Activated CD4-positive, alpha-beta T cell treated with anti-CD3 and anti-CD28 coated beads, Interleukin-10, Interleukin-2, amounts not matched to agents 100 ng/mL and 50 ng/mL, durations not matched to agents 16 hours and 8 hours (primary cell): ENCODE measurements at places on chromosomes 7 and 10.

GRCh38 chr10:77710759-77711682, 73.4 kb upstream of the KCNMA1 start:
- peak; percentile 84 for DNase-seq

- DNase-seq, result no peak
Observed at GRCh38 chr7:18513343-18513742, 17.8 kb downstream of the HDAC9 start.

- DNase-seq, result no peak
Observed at GRCh38 chr10:117546581-117547015, 4.1 kb downstream of the EMX2 start.

DNA sequence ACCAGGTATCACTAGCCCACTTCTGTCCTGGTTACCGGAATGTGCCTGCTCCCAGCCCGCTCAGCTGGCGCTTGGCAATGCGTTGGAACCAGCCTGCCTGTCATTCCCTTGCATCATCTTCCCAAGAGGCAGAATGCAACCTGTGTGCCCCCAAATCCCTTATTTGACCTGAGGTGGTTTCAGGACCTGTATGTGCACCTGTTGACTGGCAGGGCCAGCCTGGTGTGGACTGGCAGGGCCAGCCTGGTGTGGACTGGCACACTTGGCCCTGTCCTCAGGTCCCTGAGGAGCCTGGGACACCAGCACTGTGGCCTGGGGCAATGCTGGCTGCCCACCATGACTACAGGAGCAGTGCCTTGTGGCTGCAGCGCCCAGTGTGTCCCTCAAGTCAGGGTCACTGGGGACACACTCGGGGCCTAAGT, 38.2 kb downstream of the ZNF467 start:
- no peak for DNase-seq

DNA sequence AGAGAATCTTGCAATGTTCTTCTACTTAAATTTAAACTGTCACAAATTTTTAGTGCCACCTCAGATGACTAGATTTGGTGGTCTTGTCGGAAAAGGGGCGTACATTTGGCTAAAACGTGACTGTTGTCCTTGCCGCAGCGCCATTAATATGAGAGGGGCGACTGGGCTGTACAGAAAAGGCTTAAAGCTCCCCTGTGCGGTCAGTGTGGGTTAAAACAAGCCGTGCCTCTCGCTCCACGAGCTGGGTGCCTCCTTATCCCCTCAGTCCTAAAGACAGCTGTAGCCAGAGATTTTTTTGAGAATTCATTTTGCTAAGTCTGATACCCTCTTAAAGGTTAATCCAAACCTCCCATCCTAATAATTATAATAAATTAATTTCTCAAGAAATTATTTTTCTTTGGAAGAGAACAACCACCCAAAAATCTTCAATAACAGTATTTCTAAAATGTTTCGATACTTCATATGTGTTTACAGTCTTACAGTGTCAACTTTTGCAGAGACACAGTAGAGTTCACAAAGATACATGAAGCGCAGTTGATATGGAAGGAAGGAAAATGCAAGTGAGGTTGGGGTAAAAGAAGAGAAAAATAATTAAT, 68.6 kb downstream of the C7orf25 start:
- DNase-seq, result peak; percentile 27

- DNase-seq, result no peak
Observed at GRCh38 chr10:51367127-51367526, 292.8 kb downstream of the PRKG1 start.

DNA sequence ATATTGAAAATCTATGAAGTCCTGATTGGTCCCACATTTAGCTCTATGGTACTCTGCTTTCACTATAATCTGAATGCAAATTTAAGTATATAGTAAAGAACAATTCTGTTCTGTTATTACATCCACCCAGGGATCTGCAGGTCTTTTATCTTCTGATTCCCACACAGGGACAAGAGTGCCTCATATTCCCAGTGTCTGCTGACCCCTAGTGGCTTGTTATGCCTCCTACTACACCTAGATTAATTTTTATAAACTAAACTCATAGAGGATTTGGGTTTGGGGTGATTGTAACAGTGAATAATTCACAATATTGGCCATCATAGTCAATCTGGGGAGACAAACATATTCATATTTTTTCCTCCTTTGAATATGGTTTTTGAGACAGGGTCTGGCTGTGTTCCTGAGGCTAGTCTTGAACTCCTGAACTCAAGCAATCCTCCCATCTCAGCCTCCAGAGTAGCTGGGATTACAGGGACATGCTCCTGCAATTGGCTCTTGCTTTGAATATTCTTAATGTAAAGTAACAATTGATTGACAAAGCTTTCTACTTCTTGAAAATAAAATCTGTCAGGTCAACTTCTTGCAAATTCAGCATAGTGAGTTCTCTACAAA, 282.1 kb downstream of the KCND2 start:
- peak; percentile 42 for DNase-seq

DNA sequence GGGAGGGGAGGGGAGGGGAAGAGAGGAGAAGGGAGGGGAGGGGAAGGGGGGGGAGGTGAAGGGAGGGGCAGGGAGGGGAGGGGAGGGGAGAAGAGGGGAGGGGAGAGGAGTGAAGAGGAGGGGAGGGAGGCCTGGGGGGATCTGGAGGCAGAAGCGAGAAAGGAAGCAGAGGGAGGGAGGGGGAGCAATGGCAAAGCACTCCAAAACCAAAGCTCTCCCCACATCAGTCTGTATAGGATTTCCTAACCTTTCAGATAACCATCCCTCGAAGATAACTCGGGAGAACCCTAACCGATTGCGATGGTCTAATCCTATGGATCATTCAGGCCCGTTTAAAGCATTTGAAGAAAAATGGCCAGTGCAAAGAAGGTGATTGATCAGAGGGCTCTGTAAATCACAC, 19.0 kb downstream of the EBF3 start:
- DNase-seq, result no peak

- DNase-seq, result no peak
Observed at GRCh38 chr10:75505840-75506506, 74.5 kb downstream of the LRMDA start.

DNA sequence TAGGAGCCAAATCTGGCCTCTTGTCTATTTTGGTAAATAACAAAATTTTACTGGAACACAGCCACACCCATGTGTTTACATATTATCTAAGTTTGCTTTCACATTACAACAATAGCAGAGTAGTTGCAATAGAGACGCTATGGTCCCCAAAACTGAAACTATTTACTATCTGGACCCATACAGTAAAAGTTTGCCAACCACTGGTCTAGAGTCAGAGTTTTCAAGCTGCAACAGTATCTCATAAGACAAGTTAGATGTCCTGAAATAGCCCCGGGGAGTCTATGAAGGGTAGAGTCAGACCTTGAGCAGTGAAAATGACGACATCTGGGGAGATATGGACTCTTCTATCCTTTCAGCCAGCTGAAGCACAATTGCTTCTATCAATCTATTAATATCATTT, 74.2 kb downstream of the CTNNA3 start:
- no peak for DNase-seq

GRCh38 chr10:108852211-108852610, 1071.1 kb downstream of the XPNPEP1 start:
- DNase-seq, result no peak

DNA sequence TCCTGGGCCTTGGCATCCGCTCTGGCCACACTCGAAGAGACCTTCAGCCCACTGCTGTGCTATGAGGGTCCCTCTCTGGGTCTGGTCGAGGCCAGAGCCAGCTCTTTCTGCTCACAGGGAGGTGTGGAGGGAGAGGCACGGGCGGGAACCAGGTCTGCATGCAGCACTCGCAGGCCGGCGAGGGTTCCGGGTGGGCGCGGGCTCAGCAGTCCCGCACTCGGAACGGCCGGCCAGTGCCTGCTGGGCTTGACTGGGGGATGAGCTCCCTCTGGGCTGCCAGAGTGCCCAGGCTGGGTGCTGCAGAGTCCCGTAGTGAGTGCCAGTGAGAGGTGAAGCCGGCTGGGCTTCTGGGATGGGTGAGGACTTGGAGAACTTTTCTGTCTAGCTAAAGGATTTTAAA, 882.7 kb downstream of the XPNPEP1 start:
- DNase-seq, result no peak

GRCh38 chr7:38660427-38661099, 29.4 kb upstream of the AMPH start:
- peak; percentile 60 for DNase-seq

GRCh38 chr7:69295977-69296376, 302.3 kb upstream of the AUTS2 start:
- no peak for DNase-seq

DNA sequence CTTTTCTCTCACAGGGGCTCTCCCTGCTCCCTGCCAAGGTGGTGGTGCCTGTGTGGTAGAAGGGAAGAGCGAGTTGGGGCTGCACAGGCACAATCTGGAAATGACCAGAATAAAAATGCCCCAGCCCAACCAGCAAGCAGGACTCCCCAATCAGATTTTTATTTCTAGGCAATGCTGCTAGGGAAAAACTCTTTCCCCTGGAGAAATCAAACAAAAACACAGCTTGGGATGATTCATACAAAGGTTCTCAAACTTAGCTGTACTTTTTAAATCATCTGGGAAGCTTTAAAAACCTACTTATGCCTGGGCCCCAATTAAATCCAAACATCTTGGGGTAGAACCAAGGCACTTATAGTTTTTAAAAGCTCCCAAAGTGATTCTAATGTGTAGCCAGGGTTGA, 243.2 kb downstream of the HTR7 start:
- DNase-seq, result no peak

DNA sequence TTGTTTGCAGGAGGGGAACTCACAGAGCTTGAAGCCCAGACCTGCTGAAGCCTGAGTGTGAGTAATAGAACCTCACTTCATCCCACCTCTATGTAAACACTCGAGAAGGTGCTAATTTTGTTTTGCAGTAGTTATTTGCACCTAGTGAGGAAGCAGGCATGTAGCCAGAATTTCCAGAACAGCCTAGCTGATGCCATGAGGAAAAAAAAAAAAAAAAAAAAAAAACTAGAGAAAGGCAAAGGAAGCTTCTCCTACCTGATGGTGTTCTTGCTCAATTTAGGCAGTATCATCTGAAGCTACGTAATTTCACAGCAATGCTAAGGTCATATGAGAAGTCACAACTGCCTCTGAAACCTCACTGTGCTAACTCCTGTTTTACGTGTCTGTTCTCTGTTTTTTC, 13.6 kb upstream of the GPR37 start:
- DNase-seq, result no peak

- no peak for DNase-seq
Observed at GRCh38 chr10:129033790-129034272, 433.2 kb upstream of the MGMT start.

- DNase-seq, result no peak
Observed at GRCh38 chr10:675532-675931, 13.9 kb downstream of the DIP2C start.

GRCh38 chr10:125396676-125397075, 236.3 kb upstream of the CTBP2 start:
- DNase-seq, result no peak

- peak; percentile 36 for DNase-seq
Observed at GRCh38 chr7:140232957-140233917, 56.5 kb upstream of the KDM7A start.

- DNase-seq, result no peak
Observed at GRCh38 chr10:84938117-84938905, 609.9 kb downstream of the CCSER2 start.

DNA sequence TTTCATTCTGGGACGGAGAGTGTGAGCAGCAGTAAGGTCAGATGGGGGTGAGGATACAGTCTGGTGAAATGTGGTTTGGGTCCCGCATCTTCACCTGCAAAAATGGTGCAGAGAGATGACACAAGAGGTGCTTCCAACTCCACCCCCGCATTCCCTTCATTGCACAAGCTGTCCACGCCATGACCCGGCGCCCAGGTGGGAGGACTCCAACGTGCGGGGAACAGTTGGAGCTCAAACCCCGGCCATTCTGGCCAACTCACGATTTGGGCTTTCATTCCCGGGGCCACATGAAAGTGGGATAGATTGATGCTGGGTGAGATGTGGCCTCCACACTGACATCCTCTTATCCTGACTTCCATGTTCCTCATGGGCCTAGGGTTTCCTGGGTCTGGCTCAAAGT, 34.6 kb upstream of the ZNF273 start:
- no peak for DNase-seq

DNA sequence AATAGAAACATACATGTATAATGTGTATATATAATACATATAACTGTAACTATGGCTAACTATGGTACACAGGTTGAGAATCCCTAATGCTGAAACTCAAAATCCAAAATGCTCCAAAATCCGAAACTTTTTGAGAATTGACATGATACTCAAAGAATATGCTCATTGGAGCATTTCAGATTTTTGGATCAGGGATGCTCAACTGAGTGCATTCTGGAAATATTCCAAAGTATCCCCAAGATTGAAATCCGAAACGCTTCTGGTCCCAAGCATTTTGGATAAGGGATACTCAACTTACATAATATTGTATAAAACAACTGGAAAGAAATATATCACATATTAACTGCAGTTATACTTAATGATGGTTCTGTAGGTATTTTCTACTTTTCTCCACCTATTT, 94.2 kb upstream of the ASAH2 start:
- DNase-seq, result no peak

DNA sequence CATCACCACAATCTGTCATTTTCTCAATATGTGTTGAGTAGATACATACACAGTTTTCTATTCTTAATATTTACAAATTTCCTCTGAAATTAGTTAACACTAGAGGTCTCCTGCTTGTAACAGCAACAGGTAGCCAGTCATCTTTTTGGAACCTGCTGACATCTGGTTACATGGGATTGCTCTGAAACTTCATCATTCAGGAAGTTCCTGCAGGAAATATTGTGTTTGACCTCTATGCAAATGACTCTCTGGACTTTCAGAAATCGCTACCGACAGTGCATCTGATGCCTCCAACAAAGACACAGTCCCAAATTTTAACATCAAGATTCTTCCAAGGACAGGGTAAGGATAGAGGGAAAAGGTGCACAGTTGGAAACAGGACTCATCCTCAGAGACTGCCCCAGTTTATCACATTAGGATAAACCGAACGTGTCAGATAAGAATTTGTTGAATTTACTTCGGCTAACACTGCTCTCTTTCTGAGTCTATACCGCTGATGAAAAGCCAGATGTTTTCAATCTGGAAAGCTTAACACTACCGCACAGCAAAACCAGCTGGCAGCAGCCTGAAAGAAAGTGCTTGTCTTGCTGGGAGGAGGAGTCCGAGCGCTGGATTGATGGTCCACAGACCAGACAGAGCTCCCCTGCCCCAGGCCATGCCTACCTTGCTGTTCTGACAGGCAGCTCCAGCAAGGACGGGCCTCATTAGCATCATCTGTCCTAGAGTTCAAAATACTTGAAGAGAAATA, 633.4 kb downstream of the PARD3 start:
- no peak for DNase-seq
